Upper lobe of right lung (tissue), 1 donor: ENCODE measurements at places on chromosomes 3 and 15.

DNA sequence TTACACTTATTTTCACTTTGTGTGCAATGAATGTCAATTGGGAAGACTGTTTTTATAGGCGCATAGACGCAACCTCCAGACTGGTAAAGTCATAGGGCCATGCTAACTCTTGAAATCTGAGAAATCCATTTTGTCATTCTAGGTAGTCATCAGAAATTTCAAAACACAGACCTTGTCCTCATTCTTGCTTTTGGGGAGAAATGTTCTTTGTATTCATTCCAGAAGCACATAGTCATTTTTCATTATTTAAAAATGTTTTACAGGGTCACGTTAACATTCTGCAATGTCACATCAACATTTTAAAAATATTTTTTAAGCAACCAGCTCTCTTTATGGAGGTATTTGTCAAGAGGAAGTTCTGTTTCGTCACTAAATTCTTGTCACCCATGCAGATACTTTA lies 898.4 kb downstream of the PDCD6IP start:
- H3K36me3 ChIP-seq, result no peaks in the 10 kb centered on the region
- H3K4me1 ChIP-seq, result no peaks in the 10 kb centered on the region
- no peak overlapping the region for H3K4me3 ChIP-seq
- H3K27me3 ChIP-seq, result no peaks in the 10 kb centered on the region
- no peak overlapping the region for H3K27ac ChIP-seq

GRCh38 chr3:21618695-21619094 lies 132.3 kb downstream of the ZNF385D start:
- no peaks in the 10 kb centered on the region for H3K36me3 ChIP-seq
- no peaks in the 10 kb centered on the region for H3K27me3 ChIP-seq
- no peak overlapping the region for H3K4me3 ChIP-seq
- no peak overlapping the region for H3K27ac ChIP-seq
- H3K4me1 ChIP-seq, result no peaks in the 10 kb centered on the region

GRCh38 chr15:52224211-52224610 lies 33.0 kb upstream of the GNB5 start:
- no peak overlapping the region for H3K27ac ChIP-seq
- H3K4me1 ChIP-seq, result no peaks in the 10 kb centered on the region
- no peak for DNase-seq
- H3K4me3 ChIP-seq, result no peak overlapping the region

GRCh38 chr3:54557538-54558428 lies 370.1 kb downstream of the LRTM1 start:
- H3K27me3 ChIP-seq, result no peaks in the 10 kb centered on the region
- no peak overlapping the region for H3K4me3 ChIP-seq
- no peaks in the 10 kb centered on the region for H3K36me3 ChIP-seq
- no peak for DNase-seq
- no peak overlapping the region for H3K27ac ChIP-seq

GRCh38 chr15:74799255-74799855 lies 13.3 kb upstream of the LMAN1L start:
- no peak overlapping the region for H3K4me3 ChIP-seq
- no peak for DNase-seq
- H3K27ac ChIP-seq, result no peak overlapping the region
- H3K4me1 ChIP-seq, result peaks cover 8% of the 10 kb centered on the region

DNA sequence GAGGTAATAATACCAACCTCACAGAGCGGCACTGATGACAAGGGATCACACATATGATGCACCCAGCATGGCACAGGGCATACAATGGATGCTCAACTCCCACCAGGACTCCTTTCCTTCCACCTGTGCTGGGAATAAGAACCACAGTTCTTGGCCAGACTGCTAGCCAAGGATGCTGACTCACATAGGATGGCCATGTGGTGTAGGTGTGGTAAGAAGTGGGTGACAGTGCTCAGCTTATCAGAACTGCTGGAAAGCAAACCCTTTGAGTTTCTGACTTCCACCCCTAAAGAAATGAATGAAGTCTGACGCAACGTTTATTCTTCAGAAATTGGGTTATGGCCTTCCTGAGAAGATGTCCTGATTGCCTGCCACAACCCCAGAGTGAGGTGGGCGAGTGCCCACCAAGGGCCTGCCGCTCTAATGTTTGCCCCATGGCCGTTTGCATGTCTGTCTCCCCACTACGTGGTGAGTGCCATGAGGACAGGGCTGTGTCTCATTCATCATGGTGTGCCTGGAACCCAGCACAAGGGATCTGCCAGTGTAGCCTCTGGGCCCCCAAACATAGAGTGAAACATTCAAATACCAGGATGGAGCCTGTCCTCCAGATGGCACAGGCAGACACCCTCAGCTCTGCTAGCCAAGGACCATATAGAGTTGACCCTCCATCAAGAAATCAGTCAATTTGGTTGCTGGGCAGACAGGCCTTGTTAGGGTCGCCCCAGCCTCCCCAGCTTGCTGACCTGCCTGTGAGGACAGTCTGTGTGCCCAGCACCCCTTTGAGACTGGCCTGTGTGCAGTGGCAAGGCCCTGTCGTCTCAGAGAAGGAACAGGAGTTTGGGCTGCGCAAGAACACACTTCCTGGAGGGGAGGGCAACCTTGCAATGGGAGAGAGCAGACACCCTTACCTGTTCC lies 57.6 kb upstream of the SLCO2A1 start:
- no peak overlapping the region for H3K27ac ChIP-seq
- H3K4me3 ChIP-seq, result no peak overlapping the region
- DNase-seq, result no peak
- H3K27me3 ChIP-seq, result no peaks in the 10 kb centered on the region
- H3K36me3 ChIP-seq, result no peaks in the 10 kb centered on the region

GRCh38 chr15:62369454-62369853 lies 204.4 kb upstream of the C2CD4B start:
- no peaks in the 10 kb centered on the region for H3K36me3 ChIP-seq
- no peak for DNase-seq
- H3K27me3 ChIP-seq, result peaks cover 5% of the 10 kb centered on the region
- no peaks in the 10 kb centered on the region for H3K4me1 ChIP-seq
- H3K4me3 ChIP-seq, result no peak overlapping the region

GRCh38 chr15:31328969-31329639 lies 2.5 kb downstream of the KLF13 start:
- no peaks in the 10 kb centered on the region for H3K36me3 ChIP-seq
- H3K4me1 ChIP-seq, result peaks cover 54% of the 10 kb centered on the region
- peak overlapping the region; percentile 88 for H3K4me3 ChIP-seq

DNA sequence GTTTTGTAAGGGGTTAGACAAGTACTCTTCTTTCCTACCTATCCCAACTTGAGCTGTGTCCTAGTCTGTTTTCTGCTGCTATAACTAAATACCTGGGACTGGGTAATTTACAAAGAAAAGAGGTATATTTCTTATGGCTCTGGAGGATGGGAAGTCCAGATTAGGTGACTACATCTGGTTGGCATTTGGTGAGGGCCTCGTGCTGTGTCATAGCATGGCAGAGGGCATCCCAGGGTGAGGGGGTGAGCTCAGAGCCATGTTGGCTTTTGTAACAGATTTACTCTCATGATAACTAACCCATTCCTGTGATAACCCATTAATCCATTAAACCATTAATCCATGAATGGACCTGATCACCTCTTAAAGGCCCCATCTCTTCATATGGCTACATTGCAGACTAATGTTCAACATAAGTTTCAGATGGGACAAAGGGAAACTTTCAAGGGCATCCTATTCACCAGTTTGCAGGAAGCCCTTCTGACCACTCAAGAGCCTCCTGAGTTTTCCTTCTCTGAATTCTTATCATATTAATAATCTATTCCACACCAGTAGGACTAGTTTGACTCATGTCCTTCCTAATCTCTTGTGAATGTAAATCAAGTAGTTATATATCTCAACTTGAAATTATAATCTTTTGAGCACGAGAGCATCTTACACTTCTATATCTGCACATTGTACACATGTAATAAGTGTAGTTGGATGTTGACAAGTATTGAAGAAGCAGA lies 185.7 kb upstream of the ZPLD1 start:
- no peaks in the 10 kb centered on the region for H3K36me3 ChIP-seq
- H3K4me3 ChIP-seq, result no peak overlapping the region
- no peak for DNase-seq
- H3K27ac ChIP-seq, result no peak overlapping the region

- H3K36me3 ChIP-seq, result no peaks in the 10 kb centered on the region
- H3K4me3 ChIP-seq, result no peak overlapping the region
- H3K27ac ChIP-seq, result peak overlapping the region; percentile 26
- H3K27me3 ChIP-seq, result no peaks in the 10 kb centered on the region
- DNase-seq, result no peak
- H3K4me1 ChIP-seq, result peaks cover 37% of the 10 kb centered on the region
Observed at GRCh38 chr3:188220097-188220788, 66.3 kb downstream of the LPP start.

- H3K4me3 ChIP-seq, result no peak overlapping the region
- no peak for DNase-seq
- peak overlapping the region; percentile 70 for H3K27ac ChIP-seq
- H3K27me3 ChIP-seq, result no peaks in the 10 kb centered on the region
- peaks cover 74% of the 10 kb centered on the region for H3K4me1 ChIP-seq
Observed at GRCh38 chr15:41926185-41927056, 32.6 kb upstream of the SPTBN5 start.

DNA sequence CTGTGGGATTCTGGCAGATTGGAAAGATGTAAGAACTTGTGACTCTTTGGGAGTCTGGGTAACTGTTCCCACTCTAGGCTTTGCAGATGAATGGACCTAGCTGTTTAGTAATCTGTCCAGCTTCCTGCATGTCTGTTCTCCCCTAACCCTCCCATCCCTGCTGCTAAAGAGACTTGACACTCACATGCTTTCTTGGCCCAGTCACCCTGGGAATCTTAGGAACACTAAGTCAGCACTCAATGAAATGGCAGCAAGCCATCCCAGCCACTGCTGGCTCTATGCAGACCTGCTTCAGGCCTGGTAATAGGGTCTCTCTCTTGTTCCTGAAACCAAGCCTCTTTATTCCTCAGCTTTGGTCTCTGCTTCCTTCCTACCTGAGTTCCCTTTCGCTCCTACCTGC lies 63.7 kb upstream of the THSD4 start:
- H3K27me3 ChIP-seq, result no peaks in the 10 kb centered on the region
- no peak overlapping the region for H3K27ac ChIP-seq
- no peaks in the 10 kb centered on the region for H3K4me1 ChIP-seq
- H3K4me3 ChIP-seq, result no peak overlapping the region
- DNase-seq, result no peak

DNA sequence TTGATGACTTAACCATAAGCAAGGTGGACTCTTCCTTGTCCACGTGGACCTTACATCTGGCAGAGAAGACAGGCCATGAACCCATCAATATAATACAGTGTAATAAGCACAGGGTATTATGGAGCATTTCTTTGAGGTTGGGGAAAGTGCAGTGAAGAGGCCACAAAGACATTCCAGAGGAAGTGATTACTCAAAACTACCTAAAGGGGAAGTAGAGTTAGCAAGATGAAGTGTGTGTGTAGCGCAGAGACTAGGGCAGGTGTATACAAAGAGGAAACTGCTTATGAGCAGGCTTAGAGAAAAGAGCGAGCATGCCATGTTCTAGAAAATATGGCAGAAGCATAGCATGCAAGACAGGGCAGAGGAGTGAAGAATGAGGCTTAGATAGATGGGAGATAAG lies 17.9 kb downstream of the CP start:
- H3K4me3 ChIP-seq, result no peak overlapping the region
- no peak for DNase-seq
- H3K4me1 ChIP-seq, result no peaks in the 10 kb centered on the region
- no peak overlapping the region for H3K27ac ChIP-seq

DNA sequence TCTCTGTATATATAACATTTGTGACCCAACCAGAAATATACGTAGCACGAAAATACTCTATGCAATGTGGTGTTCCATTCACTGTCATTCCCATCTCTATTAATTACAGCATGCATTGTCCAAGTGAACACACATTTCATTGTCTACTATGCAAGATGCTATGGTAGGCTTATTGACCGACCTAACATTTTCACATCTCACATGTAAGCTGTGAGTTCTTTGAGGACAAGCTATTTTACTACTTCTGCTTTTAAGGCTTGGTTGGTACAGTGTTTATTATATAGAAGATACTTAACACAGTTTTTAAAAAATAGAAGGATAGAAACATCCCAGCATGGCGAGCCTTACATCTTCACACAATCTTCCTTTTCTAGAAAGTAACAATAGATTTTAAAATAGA lies 164.4 kb downstream of the KLHL25 start:
- no peak for DNase-seq
- H3K27me3 ChIP-seq, result no peaks in the 10 kb centered on the region
- no peak overlapping the region for H3K27ac ChIP-seq
- H3K36me3 ChIP-seq, result peaks cover 50% of the 10 kb centered on the region

GRCh38 chr15:41978534-41978933 lies 6.2 kb upstream of the EHD4 start:
- DNase-seq, result no peak
- no peaks in the 10 kb centered on the region for H3K36me3 ChIP-seq
- H3K4me3 ChIP-seq, result no peak overlapping the region
- H3K27ac ChIP-seq, result no peak overlapping the region

GRCh38 chr3:127673191-127674100 lies 694 bp downstream of the ABTB1 start:
- peaks cover 13% of the 10 kb centered on the region for H3K4me1 ChIP-seq
- H3K27me3 ChIP-seq, result no peaks in the 10 kb centered on the region
- peak overlapping the region; percentile 56 for H3K27ac ChIP-seq
- H3K36me3 ChIP-seq, result peaks cover 21% of the 10 kb centered on the region
- DNase-seq, result peak; percentile 84

- no peak for DNase-seq
- H3K36me3 ChIP-seq, result no peaks in the 10 kb centered on the region
- no peaks in the 10 kb centered on the region for H3K27me3 ChIP-seq
- no peak overlapping the region for H3K27ac ChIP-seq
- H3K4me1 ChIP-seq, result no peaks in the 10 kb centered on the region
Observed at GRCh38 chr3:161977063-161977462, 480.5 kb downstream of the OTOL1 start.

DNA sequence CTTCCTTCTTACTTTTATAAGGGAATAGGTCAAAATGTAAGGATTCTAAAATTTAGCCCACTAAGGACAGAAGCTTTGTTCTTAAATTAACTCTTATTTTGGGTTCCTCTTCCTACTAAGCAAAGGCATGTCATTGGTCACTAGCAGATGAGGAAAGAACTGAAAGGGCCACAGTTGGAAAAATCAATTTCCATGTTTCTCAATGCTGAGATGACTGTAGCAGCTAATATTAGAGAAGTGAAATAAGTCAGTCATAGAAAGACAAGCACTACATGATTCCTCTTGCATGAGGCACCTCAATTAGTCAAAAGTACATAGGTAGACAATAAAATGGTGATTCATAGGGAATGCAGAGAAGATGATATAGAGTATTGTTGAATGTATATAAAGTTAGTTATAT lies 353.7 kb downstream of the RSL24D1 start:
- no peak overlapping the region for H3K4me3 ChIP-seq
- no peak for DNase-seq
- H3K4me1 ChIP-seq, result no peaks in the 10 kb centered on the region
- no peak overlapping the region for H3K27ac ChIP-seq
- no peaks in the 10 kb centered on the region for H3K27me3 ChIP-seq

GRCh38 chr3:159881208-159881607 lies 107.4 kb upstream of the IL12A start:
- H3K36me3 ChIP-seq, result no peaks in the 10 kb centered on the region
- H3K27ac ChIP-seq, result no peak overlapping the region
- H3K27me3 ChIP-seq, result no peaks in the 10 kb centered on the region
- peaks cover 25% of the 10 kb centered on the region for H3K4me1 ChIP-seq
- H3K4me3 ChIP-seq, result no peak overlapping the region

- no peak for DNase-seq
- H3K36me3 ChIP-seq, result no peaks in the 10 kb centered on the region
- H3K27ac ChIP-seq, result no peak overlapping the region
- peaks cover 4% of the 10 kb centered on the region for H3K4me1 ChIP-seq
- no peak overlapping the region for H3K4me3 ChIP-seq
Observed at GRCh38 chr15:72797834-72798233, 14.3 kb upstream of the ADPGK start.
